Left lobe of liver (tissue), 2 donors: ENCODE measurements at places on chromosomes 7 and 10.

- no peak for DNase-seq
Measured at GRCh38 chr7:158933468-158934139, 77.2 kb downstream of the DYNC2I1 start.

- DNase-seq = no peak
Measured at GRCh38 chr10:90914992-90915765, 5.7 kb downstream of the ANKRD1 start.

DNA sequence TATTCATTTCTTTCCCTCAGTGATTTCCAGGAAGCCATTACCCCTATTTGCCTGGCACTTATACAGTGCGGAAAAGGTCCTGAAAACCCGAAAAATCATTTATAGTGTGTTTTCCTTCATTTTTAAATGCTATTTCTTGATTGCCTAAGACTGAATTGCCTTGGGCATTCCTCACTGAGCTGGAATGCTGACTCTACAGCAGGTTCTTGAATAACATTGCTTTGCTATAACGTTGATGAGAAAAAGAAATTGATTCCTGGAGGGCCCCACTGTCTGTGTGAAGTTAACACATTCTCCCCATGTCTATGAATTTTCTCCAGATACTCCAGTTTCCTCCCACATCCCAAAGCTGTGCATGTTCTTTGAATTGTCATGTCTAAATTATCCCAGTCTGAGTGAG, 308.5 kb downstream of the EXOC4 start:
- DNase-seq = no peak

DNA sequence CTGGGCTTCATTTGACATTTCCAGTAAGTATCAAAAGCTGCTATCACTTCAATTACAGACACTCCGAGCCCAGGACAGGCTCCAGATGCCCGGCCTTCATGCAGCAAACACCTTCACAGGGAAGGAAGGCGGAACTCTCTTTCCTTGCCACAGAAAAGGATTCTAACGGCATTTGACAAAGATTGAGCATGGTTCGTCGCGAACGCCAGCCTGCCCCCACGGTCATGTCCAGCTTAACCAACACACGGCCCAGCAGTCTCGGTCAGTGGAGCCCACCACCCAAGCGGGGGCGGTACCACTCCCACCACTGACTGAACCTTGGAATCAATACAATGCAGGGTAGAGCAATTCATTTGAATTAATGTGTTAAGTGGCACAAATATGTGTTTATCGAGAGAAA, 607.2 kb downstream of the DNAJB6 start:
- no peak for DNase-seq

GRCh38 chr7:129252128-129252527, 27.3 kb downstream of the AHCYL2 start:
- DNase-seq = no peak

DNA sequence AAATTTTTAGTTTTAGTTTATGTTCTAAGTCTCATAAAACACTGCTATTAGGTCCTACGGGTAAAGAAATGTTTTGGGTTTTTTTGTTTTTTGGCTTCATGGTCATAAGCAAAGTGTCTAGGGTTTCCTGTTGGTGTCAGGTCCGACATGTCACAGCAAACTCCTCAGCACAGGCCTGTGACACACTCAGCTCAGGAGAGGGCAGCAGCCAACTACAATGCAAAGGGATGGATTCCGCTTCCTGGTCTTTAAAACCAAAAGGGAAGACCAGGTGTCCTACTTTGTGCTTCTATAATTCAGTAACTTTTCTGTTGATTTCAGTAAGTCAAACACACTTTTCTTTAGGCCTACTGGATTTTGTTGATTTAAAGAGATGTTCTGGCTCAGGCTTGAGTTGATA, 83.8 kb upstream of the MACROH2A2 start:
- DNase-seq = no peak

DNA sequence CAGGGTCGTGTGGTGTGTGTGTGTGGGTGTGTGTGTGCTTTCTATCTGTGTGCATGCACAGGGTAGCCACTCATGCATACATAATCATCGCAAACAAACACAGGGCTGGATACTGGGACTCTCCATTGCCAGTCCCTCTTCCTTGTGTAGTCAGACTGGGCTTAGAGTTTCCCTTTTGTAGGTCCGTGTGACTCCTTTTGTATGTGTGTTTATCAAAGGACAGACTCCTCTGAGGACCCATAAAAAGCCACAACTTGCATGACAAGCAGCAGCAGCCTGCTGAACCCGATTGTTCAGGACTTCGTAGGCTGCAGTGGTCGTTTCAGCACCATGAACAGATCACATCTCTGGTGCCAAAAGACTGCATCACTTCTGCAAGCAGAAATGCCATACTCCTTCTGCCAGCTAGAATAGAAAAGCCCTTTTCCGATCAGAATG, 895 bp downstream of the VSTM2A start:
- DNase-seq = no peak

DNA sequence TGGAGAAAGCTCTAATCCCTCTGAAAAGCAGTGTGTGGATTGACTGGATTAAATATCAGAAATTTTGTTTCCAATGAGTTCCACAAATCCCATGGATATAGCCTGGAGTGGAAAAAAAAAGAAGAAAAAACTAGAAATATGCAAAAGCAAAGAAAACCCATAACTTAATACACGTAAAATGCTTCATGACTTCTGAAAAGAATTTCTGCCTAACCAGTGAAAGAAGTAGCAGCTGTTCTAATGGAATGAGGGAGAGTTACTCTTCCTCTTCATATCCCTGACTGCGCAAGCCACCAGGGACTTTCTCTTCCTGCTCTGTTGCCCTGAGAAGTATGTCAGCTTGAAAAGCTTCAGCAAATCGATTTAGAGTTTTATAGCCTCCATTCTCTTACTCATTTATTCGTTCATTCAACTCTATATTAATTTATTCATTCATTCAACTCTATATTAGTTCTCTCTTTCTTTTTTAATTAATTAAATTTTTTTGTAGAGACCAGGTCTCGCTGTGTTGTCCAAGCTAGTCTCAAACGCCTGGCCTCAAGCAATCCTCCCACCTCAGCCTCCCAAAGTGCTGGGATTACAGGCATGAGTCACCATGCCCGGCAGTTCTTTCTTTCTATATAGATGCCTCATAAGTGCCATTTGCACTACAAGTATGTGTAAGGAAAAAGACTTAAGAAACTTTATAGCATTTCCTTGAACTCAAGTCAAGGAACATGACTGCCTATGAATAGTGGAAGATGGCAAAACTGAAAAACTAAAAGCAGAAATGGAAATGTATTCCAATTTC, 447.3 kb upstream of the NRP1 start:
- no peak for DNase-seq

GRCh38 chr7:80819503-80819902, 99.3 kb downstream of the SEMA3C start:
- no peak for DNase-seq
